ENCODE measurements at places on chromosomes 5 and 9.

DNA sequence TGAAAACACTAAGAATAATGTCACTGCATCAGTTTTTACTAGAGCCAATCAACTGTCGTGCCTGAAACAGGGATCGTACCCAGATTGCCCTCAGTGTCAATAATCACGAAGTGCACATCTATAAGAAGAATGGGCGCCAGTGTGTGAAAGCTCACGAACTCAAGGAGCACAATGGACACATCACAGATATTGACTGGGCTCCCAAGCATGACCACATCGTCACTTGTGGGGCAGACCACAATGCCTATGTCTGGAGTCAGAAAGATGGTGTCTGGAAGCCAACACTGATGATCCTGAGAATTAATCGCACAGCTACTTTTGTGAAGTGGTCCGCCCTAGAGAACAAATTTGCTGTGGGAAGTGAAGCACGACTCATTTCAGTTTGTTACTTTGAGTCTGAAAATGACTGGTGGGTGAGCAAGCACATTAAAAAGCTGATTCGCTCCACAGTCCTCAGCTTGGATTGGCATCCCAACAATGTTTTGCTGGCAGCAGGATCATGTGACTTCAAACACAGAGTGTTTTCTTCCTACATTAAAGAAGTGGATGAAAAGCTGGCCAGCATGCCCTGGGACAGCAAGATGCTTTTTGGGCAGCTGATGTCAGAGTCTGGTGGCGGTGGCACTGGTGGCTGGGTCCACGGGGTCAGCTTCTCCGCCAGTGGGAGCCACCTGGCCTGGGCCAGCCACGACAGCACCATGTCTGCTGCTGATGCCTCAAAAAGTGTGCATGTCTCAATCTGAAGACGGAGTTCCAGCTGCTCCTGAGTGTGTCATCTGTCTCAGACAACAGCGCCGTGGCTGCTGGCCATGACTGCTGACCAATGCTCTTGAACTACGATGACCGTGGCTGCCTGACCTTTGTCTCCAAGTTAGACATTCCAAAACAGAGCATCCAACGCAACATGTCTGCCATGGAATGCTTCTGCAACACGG is 32.2 kb downstream of the NSA2 start:
- ATAC-seq, result no peak

DNA sequence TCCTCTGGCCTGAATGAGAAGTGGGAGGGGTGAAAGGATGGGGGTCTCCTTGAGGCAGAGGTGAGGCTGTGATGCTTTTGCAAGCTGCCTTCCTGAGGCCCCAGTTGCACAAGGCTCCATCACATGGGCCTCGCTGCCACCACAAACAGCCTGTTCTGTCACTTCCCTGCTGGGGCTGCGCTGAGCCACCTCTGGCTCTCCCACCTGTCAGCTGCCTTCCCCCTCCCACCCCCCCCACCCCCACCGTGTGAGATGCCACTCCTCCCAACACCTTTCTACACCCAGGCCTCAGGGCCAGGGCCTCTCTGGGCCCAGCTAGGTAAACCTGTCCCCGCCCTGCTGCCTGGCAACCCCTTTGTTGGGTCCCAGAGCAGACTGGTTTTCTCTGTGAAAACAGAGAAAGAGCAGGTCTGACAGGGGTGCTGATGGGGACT is 4.5 kb upstream of the PDLIM4 start:
- peak; percentile 88 for ATAC-seq

DNA sequence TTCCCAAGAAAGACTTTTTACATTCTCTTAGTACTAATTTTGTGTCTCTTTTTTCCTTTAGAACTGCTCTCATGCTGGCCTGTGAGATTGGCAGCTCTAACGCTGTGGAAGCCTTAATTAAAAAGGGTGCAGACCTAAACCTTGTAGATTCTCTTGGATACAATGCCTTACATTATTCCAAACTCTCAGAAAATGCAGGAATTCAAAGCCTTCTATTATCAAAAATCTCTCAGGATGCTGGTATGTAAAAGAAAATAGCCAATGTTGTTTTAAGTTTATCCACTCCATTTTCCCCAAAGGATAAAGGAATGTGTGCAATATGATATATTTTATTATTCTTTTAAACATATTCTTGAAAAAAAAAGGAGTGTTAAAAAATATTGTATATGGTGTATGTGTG is 27.3 kb upstream of the TTC23L start:
- no peak for ATAC-seq

GRCh38 chr5:93874491-93874890 is 133.1 kb upstream of the POU5F2 start:
- no peak for ATAC-seq

- peak; percentile 32 for ATAC-seq
Observed at GRCh38 chr5:6728011-6728794, 15.0 kb downstream of the TENT4A start.

GRCh38 chr5:57382655-57383054 is 100.0 kb downstream of the ACTBL2 start:
- no peak for ATAC-seq

DNA sequence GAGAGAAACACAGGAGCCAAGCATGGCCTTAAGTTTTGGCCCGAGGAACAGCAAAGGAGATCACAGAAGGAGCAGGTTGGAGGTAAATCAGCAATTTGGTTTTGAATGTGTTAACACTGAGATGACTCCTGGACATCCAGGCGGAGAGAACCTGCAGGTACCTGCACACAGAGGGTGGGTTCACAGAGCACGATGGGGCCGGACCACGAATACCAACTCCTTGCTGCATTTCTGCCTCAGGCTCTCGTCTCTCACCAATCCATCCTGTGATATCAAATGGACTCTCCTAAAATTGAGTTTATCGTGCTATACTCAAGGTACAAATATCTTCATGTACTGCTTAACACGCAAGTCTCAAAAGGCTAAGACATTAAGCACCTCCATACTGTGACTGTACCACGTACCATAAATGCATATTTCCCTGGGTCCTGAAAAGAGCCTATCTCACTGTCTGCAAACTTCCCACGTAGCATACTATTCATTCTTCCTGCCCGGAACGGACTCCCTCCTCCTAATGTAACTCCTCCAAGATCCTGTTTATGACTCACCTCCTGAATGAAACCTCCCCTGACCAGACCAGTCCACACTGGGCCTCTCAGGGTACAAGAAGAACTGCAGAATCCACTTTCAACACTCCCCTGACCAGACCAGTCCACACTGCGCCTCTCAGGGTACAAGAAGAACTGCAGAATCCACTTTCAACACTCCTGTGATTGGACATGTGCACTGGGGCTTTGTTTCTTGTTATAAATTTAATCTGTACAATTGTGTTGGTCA is 380.8 kb upstream of the RFX3 start:
- ATAC-seq, result peak; percentile 96

- ATAC-seq, result no peak
Observed at GRCh38 chr5:158233735-158234322, 374.9 kb upstream of the CLINT1 start.

DNA sequence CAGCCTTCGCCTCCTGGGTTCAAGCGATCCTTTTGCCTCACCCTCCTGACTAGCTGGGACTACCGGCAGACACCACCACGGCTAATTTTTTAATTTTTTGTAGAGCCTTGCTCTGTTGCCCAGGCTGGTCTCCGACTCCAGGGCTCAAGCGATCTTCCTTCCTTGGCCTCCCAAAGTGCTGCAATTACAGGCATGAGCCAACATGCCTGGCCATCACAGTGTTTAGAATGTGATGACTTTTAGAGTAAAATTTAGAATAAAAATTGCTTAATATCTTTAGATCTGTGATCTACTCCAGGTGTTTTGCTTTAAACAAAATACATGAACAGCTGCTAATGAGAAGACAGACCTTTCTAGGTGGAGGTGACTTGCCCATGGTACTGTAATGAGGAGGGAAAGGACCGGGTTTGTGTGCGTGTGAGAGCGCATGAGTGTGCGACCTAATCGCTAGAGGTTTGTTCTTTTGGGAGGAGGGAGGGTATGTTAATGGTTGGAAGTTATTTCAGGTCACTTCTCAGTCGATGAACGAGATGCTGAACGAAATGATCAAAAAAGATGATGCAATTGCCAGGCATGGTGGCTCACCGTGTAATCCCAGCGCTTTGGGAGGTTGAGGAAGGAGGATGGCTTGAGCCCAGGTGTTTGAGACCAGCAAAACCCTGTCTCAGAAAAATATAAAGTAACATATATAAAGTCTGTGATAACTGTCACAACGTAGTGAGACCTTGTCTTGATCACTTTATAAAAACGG is 2.0 kb downstream of the CNOT6 start:
- ATAC-seq, result no peak

DNA sequence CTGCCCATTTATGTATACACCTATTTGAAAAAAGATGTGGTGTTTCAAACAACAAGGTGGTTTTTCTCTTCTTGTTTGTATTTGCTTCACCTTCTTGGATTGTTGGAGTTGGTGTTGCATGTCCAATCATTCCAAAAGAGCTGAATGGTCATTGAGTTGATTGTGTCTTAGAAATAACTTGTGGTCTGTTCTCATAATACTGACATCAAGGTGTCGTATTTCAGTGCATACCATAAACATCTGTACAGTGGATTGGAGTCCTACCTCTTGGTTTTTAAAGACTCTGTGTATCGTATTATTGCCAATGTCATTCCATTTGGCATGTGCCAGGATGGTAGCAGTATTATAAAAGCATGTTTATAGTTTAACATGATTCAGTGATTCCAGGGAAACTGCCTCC is 73.2 kb downstream of the TRIO start:
- ATAC-seq, result no peak

DNA sequence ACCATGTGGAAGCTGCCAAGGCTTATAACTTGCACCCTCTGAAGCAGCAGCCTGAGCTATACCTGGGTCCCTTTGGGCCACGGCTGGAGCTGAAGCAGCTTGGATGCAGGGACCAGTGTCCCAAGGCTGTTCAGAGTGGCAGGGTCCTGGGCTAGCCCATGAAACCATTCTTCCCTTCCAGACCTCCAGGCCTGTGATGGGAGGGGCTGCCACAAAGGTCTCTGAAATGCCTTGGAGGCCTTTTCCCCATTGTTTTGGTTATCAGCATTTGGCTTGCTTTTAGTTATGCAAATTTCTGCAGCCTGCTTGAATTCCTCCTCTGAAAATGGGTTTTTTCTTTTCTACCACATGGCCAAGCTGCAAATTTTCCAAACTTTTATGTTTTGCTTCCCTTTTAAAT is 433.7 kb upstream of the ACO1 start:
- ATAC-seq, result no peak

DNA sequence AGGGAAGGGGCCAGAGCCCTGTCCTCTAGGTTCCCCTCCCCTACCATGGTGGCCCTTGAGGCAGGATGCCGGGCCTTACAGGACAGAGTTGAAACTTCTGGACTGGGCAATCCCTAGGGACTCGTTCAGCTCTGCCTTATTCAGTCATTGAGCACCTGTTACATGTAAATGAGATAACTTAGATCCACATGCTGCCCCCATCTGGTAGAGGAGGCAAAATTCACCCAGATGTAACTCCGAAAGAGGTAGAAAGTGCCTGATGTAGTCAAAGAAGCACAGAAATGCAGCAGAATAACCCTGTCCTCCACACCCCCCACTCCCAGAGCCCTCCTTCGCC is 1.5 kb downstream of the GGTA1 start:
- peak; percentile 80 for ATAC-seq

DNA sequence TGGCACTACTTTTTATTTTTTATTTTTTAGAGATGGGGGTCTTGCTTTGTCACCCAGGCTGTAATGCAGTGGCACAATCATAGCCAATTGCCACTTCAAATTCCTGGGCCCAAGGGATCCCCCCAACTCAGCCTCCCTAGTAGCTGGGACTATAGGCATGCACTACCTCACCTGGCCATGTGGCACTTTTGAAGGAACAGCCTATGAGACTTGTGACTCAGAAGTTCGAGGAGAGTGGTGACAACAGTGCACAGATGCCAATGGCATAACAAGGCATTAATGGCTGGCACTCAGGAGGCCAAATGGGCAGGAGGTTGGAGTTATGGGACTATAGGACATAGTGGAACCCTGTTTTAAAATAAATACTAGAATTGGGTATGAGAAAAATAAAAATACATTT is 33.7 kb downstream of the ANKRD31 start:
- ATAC-seq, result no peak

DNA sequence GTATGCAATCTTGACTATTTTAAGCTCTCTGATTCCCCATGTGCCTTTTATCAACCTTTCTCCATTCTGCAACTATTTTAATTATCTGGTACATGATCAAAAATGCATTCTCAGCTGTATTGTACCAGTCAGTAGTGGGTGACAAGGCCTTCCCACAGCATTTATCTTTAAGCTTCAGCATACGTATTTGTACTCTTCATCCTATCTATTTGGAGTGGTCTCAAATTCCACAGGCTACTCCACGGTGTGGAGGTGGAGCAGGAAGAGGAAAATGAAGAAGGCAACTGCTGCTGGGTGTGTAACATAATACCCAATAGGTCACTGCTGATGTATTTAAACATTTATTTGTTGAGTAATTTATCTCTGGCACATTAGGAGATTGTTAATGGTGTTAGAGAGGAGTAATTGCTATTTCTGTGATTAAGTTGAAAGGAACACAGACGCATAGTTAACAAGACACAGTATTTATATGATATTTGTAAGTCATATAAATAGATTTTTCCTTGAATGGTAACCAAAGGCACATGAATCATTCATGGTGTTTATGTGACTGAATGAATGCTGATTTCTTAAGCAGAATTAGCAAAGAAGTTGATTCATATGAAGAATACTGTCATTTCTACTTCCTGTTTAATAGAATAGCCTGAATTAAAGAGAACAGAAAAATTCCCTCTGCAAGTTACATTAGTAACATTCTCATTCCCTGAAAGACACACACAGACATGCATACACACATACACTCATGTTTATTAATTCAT is 153.8 kb upstream of the NR3C1 start:
- ATAC-seq, result peak; percentile 27

DNA sequence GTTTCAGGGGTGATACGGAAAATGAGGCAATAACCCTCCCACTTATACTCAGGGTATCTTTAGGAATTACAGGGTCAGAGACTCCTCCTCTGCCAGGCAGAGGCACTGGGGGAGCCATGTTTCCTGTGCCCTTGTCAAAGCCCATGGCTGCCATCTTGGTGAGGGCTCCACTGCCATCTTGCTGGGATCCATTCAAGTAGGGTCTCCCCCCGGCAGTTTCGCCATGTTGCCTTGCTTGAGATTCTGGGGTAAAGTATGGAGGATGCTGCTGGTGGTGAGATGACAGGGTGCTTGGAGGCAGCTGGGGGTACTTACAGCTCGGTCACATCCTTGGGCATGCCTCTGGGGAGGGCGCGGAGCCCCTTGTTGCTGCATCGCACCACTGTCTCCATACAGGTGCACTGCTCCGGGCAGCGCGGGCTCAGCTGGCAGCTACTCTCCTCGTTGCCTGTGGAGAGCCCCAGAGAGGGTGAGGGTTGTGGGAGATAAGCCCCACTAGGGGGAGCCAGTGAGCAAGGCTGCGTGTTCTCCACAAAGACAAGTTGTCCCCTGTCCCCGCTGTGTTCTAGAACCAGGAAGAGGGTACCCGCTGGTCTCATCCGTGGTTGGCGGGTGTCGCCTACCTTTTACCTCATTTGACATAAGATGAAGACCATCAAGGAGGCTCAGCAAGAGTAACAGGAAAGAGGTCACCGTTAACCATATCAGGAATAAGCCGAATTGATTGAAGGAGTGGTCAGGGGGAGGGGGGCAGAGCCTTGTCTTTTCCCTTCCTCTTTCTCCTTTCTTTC is 169.0 kb upstream of the PANK3 start:
- peak; percentile 63 for ATAC-seq

- no peak for ATAC-seq
Observed at GRCh38 chr9:133976191-133976861, 15.8 kb downstream of the VAV2 start.

GRCh38 chr5:171579976-171580411 is 160.5 kb downstream of the FGF18 start:
- no peak for ATAC-seq

Measured in esophagus mucosa (tissue), 1 donor.